ENCODE measurements at places on chromosomes 7 and 10. TPM values are rescaled to one million over a fixed set of nuclear protein-coding genes. Genes with fewer than 3 reads are reported as not detected.
A peak's percentile ranks its signal among the peaks of the same experiment; 100 is the strongest.

- DNase-seq: no peak
Measured at GRCh38 chr10:115026056-115026745, 67.0 kb upstream of the ATRNL1 start.

DNA sequence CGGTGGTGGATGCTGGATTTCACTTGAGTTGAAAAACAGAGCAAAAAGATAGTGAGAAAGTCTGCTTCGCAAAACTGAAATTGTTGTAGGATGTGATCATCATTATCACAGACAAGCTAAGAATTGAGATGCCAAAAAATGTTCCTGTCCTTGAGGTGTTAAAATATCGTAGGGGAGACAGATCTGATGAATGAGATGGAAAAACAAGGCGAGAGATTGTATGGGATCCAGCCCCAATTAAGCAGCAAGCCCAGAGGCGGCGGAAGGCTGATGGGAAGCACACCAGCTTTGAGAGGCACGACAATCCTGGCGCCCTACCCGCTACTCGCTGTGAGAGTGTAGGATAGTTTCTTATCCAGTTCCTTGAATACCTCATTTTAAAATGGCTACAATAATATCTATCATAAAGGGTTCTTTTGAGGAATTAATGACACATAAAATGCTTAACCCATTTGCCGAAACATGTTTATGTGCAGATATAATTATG lies 131.1 kb upstream of the PTN start:
- no peak for DNase-seq

DNA sequence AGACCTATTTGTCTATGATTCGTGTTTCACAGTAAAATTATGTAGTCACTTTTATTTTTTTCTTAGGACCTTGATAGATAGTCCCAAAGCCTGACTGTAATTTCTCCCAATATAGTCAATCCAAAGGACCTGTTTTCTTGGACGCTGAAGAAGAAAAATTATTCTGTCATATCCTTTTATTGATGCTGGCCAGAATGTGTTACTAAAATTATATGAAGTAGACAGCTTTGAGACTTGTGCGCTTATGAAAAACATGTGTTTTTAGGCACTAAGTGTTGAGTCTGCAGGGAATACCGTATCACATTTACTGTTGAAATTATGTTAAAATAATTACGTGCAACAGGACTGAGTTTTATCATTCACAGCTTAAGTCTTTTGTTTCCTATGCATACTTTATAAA lies 17.9 kb downstream of the TES start:
- DNase-seq: no peak

DNA sequence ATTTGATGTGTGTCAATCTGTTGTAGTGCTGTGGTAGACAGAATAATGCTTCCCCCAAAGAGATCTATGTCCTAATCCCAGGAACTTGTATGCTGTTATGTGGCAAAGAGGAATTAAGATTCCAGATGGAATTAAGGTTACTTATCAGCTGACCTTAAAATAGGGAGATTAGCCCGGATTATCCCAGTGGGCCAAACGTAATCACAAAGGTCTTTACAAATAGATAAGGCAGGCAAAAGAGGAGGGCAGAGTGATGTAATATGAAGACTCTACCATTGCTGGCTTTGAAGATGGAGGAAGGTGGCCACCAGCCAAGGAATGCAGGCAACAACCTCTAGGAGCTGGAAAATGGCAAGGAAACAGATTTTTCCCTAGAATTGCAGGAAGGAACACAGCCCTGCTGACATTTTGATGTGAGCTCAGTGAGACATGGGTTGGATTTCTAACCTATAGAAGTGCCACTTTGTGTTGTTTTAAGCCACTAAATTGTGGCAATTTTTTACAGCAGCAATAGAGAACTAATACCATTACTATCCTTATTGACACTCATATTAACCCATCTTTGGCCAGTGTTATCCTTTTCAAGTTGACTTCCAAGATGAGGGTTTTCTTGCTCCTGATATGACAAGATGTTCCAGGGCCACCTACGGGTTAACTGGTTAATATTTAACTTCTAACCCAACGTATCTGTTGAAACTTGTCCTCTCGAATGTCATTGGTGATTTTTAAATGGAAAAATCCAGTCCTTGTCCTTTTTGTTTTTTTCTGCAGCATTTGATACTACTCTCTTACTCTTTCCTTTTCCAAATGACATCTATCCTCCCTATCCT lies 29.3 kb downstream of the CYCS start:
- peak; percentile 8 for DNase-seq

DNA sequence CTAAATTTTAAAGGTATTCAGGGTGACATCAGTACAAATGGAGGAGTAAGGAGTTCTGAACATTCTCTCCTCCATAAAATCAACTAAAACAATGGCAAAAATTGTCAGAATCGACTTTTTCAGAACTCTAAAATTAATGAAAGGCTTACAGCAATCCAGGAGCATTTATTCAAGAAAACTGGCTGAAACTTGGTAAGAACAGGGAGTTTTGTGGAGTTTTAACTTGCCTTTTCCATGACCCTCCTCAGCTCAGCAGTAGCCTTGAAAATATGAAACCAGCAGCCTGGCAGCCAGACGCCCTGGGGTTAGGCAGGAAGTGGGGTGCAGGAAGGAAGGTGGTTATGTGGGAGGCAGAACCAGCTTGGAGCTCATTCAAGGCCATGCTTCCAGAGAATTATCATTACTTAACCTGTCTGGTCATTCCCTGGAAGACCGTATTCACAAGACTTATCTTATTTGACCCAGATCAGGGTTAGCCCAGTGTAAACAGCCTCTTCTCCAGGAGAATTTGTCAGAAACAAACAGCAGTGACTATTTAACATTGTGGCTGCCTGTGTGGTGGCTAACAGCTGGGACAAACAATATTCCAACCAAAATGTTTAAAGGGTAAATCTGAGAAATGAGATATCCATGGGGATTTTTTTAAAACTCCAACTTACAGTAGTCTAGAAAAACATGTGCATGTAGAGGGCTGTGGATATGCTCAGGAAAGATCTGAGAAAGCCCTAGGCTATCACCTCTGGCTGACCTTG lies 75.7 kb upstream of the MACROH2A2 start:
- no peak for DNase-seq

GRCh38 chr10:70052462-70053217 lies at the start of gene MACROH2A2:
Gene MACROH2A2 (plus strand): TSS chr10:70052846. CDS start chr10:70075659, 22,813 bp downstream.
- no peak for DNase-seq

- no peak for DNase-seq
Measured at GRCh38 chr7:5594616-5595544, 171.2 kb upstream of the TNRC18 start.

- DNase-seq: no peak
Measured at GRCh38 chr7:25500393-25500921, 272.2 kb upstream of the NPVF start.

DNA sequence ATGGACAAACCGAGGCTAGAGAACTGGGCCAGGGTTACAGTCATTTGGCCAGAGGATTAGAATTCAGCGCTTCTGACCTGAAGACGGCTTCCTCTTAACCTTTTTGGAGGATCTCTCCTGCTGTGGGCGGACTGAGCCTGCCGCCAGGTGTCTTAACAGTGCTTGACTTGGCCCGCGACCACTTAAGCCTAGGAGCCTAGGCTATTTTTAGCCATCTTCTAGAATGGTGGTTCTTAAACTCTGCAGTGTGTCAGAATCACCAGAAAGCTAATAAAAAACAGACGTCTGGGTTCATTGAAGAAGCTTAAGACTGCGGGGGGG lies 722 bp downstream of the MDH2 start:
- no peak for DNase-seq

- peak; percentile 43 for DNase-seq
Measured at GRCh38 chr7:99380032-99380822, 5.7 kb downstream of the ARPC1B start.

DNA sequence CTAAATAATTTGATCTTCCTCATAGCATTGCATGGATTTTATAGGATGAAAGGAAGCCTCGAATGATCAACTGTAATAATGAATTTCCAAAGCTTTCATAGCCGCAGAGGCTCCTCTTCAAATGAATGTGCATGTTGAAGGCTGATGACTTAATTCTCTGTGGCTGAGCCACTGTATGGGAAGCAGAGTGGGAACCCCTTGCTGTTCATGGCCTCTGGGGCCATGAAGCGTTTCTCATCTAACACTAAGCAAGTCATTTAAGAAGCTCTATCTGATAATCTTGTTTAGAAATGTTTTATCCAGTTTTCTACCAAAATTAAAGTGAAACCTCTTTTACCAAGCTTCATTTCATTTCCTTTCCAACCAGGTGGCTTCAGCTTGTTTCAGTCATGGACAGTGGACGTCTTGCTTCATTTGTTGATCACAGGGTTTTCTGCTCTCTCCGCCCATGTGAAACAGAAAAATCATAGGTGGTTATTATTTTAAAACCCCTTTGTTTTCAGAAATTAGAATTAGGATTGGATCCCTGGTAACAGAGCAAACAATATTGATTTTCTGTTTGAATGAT lies 10.3 kb upstream of the ADARB2 start:
- no peak for DNase-seq

- peak; percentile 68 for DNase-seq
Measured at GRCh38 chr10:114375047-114375446, 29.3 kb downstream of the AFAP1L2 start.

- DNase-seq: no peak
Measured at GRCh38 chr10:11746883-11747539, 4.8 kb downstream of the ECHDC3 start.

GRCh38 chr7:112149734-112150133 lies 56.5 kb downstream of the DOCK4 start:
- DNase-seq: no peak

- DNase-seq: no peak
Measured at GRCh38 chr7:85895835-85896234, 709.0 kb upstream of the SEMA3D start.

DNA sequence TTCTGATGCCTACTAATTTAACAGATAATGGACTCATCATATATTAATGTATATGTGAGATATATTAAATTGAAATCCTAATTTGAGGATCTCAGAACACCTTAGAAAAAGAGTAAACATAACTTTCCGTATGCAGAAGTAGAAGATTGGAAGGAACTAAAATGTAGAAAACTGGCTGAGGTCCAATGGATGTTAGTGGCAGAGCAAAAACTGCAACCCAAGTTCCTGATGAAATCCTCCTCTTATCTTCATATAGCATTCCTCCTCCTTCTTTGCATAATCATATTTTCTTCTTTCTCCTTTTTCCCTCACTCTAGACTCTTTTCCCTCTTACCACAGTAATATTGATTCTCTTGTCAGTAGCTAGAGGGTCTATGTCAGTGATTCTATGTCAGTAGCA lies 6.0 kb downstream of the INA start:
- no peak for DNase-seq

DNA sequence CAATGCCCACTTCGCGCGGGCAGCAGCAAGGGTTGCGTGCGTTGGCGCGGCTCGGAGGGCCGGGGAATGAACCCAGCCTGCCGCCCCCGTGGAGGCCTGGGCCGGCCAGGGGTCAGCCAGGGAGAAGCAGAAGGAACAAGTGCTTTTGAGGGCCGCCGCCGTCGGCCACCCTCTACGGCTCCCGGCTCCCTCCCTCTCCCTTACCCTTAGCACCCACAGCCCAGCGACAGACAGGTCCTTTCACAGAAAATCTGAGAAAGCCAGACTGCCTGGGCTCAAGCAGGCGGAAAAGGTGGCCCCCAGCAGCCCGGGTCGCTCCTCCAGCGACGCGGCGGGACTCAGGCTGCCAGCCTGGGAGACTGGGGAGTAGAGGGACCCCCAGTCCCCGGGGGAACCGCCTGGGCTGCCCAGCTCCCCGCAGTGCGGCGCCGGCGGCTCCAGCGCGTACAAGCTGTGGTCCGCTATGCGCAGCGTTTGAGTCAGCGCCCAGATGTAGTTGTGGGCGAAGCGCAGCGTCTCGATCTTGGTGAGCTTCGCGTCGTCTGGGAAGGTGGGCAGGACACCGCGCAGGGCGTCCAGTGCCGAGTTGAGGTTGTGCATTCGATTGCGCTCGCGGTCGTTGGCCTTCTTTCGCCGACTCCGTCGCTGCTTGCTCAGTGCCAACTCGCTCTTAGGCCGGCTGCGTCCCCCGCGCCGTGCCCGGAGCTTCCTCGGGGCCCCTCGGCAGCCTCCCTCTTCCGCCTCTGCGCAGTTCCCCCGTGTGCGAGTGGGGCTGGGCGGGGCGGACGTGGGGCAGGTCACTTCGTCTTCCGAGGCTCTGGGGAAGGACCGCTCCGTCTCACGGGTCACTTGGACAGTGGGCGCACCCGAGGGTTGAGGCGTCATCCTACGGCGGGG lies 815 bp downstream of the NEUROG3 start:
- DNase-seq: no peak

- DNase-seq: no peak
Measured at GRCh38 chr10:84160663-84161362, 12.8 kb upstream of the GPR15LG start.

GRCh38 chr10:4334015-4334414 lies 492.0 kb upstream of the AKR1E2 start:
- no peak for DNase-seq

GRCh38 chr7:1853986-1854865 lies 184.1 kb downstream of the ELFN1 start:
- DNase-seq: no peak

GRCh38 chr10:113292086-113292485 lies 260.8 kb upstream of the HABP2 start:
- no peak for DNase-seq

- DNase-seq: no peak
Measured at GRCh38 chr10:9449530-9449929, 1395.0 kb downstream of the GATA3 start.

- no peak for DNase-seq
Measured at GRCh38 chr10:131825960-131826650, 74.7 kb upstream of the PPP2R2D start.

GRCh38 chr10:14660831-14661230 lies 113.9 kb downstream of the FAM107B start:
- no peak for DNase-seq

DNA sequence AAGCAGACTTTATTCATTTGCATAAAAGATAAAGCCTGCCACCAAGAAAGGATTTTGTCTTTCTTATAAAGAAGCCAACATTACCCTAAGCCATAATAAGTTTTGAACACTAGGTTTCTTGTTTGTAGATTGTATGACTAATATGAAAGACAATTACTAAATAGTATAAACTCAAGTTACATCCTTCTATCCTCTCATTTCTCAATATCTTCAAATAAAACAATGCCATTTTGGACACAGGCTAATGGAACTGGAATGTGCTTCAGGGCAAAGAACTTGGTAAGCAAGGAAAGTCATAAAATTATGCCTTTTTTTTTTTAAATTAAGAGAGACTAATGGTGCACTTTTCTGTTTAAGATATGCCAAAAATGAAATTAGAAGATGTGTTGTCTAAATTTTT lies 137.7 kb downstream of the DKK1 start:
- DNase-seq: no peak

- DNase-seq: no peak
Measured at GRCh38 chr10:120521880-120522279, 64.9 kb downstream of the PLPP4 start.

NCF1 gene
- not detected for total RNA-seq

PRR15 gene
- total RNA-seq: 3.2 TPM

AEBP1 gene
- 5.4 TPM for total RNA-seq

SOSTDC1 gene
- total RNA-seq: not detected

CCDC146 gene
- total RNA-seq: 0.53 TPM

HOGA1 gene
- 0.18 TPM for total RNA-seq

GCK gene
- 0.39 TPM for total RNA-seq

GTF2IRD2 gene
- 1.5 TPM for total RNA-seq

HTRA1 gene
- 68.1 TPM for total RNA-seq

FBXL13 gene
- 0.73 TPM for total RNA-seq

THSD7A gene
- 30.5 TPM for total RNA-seq

CYP2E1 gene
- 0.13 TPM for total RNA-seq

PLAC9 gene
- total RNA-seq: 5.3 TPM

BCAP29 gene
- total RNA-seq: 116 TPM
